GM12865 (cell line): ENCODE measurements at places on chromosomes 3 and 15.
A peak's percentile ranks its signal among the peaks of the same experiment; 100 is the strongest.

DNA sequence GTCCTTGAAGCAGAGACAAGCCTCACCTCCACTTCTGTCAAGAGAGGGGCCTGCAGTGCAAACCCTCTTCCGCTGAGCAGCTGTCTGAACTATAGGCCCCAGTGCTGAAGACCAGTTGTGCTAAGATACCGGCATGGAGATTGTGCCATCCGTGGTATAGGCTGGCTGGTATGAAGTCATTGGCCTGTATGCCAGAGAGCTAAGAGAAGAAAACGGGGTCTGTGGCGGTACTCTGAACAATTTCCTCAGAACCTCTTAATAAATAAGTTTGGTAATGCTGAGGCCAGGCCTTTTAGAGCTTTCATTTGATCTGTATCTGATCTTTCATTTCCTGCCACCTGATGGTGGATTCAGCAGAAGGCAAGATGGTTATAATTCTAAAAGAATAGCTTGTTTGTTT is 123.0 kb downstream of the LRIG1 start:
- no peak for DNase-seq

- peak; percentile 8 for DNase-seq
Observed at GRCh38 chr3:67559029-67559605, 95.3 kb downstream of the SUCLG2 start.

GRCh38 chr15:43253431-43254403 is 13.0 kb downstream of the TGM5 start:
- peak; percentile 76 for DNase-seq

DNA sequence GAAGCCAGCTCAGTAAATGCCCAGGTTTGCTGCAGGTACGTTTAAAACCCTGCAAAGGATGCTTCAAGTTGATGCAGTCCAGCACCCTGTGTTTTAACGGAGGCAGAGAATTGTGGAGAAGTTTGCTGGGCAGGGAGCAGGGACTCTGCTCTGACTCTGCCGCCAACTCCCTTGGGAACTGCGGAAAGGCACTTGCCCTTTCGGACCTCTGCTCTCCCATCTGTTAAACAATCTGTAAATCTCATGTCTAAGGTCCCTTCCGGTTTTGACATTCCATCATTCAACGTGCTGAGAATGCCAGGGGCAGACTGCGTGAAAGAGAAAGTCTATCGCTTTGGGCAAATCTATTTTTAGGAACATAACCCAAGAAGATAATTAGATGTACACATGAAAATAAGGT is 184.5 kb downstream of the OPA1 start:
- no peak for DNase-seq

- no peak for DNase-seq
Observed at GRCh38 chr15:60035344-60035743, 31.2 kb downstream of the FOXB1 start.

DNA sequence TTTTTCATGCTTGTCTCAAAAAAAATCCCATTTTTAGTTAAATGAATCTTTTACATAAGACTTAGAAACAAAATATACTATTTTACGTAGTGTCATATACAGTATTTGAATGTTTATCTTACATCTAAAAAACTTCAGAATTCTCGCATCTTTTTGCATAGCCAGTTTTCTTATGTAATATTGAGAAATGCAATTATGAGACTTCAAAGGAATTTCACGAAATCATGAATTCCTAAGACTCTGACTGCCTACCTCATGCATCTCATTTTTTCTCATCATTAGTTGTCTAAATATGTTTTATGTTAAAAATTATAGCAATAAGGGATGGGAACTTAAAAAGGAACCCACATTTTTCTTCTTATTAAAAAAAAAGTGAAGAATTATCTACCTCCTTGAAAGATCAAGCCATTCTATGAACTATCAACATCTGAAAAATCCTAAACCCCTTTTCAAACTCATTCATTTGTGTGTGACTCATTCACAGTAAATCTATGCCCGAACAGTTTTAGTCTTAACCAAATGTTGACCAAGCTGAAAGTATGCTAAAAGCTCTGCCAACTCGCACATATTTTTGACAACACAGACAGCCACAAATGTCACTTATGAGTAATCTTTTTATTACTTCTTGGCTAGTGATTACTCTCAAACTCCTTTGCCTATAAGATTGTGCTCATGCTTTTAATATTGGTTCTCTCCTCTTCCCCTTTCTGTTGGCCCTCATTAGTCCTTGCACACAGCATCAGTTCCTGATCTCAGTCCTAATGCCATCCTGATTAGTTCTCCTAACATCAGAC is 115.9 kb downstream of the DCLK3 start:
- peak; percentile 35 for DNase-seq

- DNase-seq, result no peak
Observed at GRCh38 chr3:127135241-127136023, 57.5 kb upstream of the PRR23E start.

- no peak for DNase-seq
Observed at GRCh38 chr3:157125101-157125500, 34.8 kb downstream of the CCNL1 start.

- peak; percentile 65 for DNase-seq
Observed at GRCh38 chr3:29153811-29154210, 127.1 kb upstream of the RBMS3 start.

- no peak for DNase-seq
Observed at GRCh38 chr3:156434921-156435320, 120.0 kb downstream of the SSR3 start.

GRCh38 chr3:53161820-53162671 is 1.0 kb downstream of the PRKCD start:
- peak; percentile 74 for DNase-seq

DNA sequence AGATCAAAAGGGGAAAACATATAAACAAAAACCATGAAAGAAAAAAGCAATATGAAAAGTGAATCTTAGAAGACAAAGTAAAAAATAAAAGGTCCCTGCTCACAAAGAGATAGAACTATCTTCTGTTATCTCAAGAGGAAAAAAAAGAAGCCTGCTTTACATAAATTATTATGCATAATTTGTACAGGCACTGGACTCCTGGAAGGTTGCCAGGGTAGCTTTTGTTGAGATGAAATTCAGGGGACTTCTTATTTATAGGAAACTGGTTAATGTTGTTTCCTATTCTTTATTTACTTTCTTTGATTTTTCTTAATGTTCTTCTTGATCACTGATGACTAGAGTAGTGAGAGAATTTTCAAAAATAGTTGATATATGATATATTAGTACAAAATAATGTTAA is 66.9 kb downstream of the PPM1L start:
- DNase-seq, result no peak

DNA sequence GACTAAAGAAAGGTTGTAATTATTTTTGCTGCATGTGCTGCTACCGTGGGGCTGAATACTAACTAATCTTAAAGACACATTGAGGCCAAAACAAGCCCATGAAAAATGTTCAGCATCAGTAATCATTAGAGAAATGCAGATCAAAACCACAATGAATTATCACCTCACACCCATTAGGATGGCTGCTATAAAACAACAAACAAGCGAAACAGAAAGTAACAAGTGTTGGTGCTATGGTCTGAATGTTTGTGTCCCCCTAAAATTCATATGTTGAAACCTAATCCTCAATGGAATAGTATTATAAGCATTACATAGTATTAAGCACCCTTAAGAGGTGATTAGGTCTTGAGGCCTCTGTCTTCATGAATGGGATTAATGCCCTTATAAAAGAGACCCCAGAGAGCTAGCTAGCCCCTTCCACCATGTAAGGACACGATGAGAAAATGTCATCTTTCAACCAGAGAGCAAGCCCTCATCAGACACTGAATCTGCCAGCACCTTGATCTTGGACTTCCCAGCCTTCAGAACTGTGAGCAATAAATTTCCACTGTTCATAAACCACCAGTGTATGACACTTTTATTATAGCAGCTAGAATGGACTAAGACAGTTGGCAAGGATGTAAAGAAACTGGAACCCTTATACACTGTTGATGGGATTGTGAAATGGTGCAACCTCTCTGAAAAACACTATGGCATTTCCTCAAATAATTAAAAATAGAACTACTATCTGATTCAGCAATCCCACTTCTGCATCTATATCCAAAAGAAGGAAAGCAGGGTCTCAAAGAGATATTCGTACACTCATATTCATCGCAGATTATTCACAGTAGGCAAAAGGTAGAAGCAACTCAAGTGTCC is 76.1 kb downstream of the REC114 start:
- DNase-seq, result no peak

GRCh38 chr15:64699751-64700388 is 75.5 kb downstream of the RBPMS2 start:
- no peak for DNase-seq

DNA sequence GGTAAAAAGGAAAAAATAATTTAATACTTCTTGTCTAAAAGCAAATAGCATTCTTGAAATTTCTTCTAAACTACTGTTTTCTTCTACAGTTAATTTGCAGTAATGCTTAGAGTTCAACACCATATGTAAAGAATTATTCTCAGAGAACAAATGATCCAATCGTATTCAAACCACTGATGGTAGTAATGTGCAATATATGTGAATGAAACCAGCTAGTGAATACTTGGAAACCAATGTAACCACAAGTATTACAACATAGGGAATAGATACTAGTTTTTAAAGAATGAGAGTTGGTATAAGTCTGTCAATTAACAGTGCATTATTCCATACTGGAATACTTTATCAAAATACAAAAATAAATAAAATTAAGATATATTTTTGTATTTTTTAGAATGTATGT is 850.0 kb downstream of the DIPK2A start:
- no peak for DNase-seq

DNA sequence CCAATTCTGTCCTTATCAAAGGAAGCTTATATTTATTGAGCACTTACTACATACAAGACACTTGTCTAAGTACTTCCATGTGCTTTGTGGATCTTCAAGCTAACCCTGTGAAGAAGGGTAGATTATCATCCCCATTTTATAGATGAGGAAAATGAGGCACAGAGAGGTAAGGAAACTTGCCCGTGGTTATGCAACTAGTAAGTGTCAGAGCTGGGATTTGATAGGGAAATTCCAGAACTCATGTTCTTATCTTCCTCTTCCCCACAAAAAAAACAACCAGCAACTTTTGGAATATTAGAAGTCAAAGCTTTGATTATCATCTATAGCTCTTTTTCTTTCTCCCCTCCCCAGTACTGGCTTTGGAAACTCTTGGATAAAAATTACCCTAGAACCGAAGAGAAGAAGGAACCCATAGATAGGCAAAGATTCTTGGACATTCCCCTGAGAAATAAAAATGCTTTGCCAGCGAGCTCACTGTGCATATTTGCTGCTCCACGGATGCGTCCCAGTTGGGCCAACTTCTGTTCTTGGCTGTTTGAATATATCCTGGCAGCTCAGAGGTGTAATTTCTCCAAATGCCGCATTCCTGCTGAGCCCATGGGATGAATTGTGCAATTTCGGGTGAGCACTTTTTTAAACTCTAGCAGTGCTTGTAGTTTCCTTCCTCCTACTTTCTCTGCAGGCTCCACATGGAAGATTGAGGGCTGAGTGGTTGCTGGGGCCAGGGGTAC is 591.5 kb upstream of the CFAP20DC start:
- no peak for DNase-seq

DNA sequence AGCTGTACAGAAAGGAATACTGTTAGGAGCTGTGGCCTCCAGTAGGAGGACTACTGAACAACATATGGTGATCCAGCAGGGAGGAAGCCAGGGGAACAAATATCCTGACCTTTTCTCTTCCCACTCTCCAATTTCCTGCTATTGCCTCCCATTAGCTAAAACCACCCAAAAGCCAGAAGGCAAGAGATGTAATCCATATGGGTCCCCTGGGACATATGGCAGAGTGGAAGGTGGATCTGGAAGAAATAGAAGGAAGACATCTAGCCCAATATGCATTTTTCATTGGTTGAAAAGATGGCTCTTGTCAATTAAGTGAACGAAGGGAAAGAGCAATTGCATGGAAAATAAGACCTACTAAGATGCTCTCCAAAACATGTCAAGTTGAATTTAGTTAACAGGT is 167.2 kb downstream of the CNTN3 start:
- no peak for DNase-seq

- no peak for DNase-seq
Observed at GRCh38 chr3:99706410-99706809, 68.0 kb downstream of the COL8A1 start.

- DNase-seq, result no peak
Observed at GRCh38 chr15:25825207-25825606, 37.9 kb downstream of the ATP10A start.

DNA sequence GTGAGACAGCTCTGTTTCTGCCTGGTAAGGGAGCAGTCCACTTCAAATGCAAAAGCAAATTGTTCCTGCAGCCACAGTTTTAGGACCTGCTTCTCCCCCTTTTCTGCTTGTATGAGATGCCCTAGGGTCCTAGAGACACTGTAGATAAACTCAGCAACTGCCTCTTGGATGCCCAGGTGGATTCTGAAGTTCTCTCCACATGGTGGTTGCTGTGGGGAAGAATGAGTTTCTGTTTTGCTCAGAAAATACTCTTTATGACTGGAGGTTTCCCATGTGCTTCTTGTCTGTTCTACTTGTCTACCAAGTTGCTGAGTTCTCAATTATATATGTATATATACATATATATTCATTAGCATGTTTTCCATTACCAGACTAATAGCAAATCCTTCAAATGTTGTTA is 5.6 kb upstream of the ZNF80 start:
- peak; percentile 66 for DNase-seq

- DNase-seq, result no peak
Observed at GRCh38 chr3:111648991-111649579, 53.9 kb upstream of the ZBED2 start.
